IMR-90 (cell line): ENCODE measurements at places on chromosomes 4 and X. TPM values are rescaled to one million over a fixed set of nuclear protein-coding genes. Genes with fewer than 3 reads are reported as not detected.

DNA sequence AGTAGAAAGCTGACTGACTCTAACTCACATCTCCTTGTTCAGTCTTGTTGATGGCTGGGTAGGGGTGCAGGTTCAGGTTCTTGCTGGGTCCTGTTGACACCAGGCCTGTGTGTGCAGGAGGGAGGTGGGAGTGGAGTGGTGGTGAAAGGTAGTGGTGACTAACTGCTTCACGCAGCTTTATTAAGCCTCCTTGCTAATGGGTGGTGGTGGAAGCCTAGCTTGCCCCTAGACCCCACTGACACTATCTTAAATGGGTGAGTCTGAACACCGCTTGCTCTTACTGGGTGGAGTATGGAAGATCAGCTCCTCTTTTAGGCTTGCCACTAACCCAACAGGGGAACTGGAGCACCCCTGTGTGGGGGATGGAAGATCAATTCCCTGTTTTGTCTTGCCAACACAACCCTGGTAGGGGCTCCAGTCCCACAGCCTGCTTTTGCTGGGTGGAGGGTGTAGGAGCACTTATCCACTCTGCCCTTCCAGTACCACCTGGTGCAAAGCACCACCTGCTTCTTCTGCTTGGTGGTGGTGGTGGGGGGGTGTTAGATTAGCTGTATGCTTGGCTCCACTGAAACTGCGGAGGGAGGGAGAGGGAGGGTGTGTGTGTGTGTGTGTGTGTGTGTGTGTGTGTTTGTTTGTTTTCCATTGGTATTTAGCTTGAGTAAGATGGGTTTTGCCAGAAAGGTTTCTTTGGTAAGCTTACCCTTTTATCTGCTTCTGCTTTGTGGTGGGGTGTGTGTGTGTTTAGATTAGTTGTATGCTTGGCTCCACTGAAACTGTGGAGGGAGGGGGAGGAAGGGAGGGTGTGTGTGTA, 25.6 kb downstream of the KDM6A start:
- H3K4me1 ChIP-seq = peaks cover 3% of the 10 kb centered on the region
- H3K4me3 ChIP-seq = no peak overlapping the region
- peak; percentile 46 for DNase-seq
- no peak overlapping the region for H3K27ac ChIP-seq

DNA sequence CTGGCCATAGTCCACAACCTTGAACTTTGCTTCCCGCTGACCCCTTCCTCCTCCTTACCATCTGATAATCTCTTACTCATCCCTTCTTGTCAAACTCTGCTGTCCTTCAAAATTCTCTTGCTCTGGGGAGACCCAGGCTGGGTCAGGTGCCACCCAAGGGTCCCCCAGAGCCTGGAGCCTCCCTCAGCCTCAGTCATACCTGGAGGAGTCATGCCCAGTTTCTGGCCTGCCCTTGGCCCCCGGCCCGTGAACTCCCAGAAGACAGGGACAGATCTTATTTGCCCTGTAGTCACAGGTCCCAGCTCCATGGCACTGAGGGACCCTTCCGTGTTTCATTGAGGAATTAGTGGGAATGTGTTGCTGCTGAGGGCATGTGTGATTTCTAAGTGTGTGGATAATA, 4.7 kb upstream of the GPR78 start:
- DNase-seq = no peak
- H3K4me1 ChIP-seq = no peaks in the 10 kb centered on the region
- no peak overlapping the region for H3K27ac ChIP-seq
- no peaks in the 10 kb centered on the region for H3K36me3 ChIP-seq

GRCh38 chr4:75321484-75321883, 192.7 kb downstream of the RCHY1 start:
- H3K27ac ChIP-seq = no peak overlapping the region
- no peak overlapping the region for H3K4me3 ChIP-seq
- no peaks in the 10 kb centered on the region for H3K36me3 ChIP-seq
- 0 out of 2 replicates have a peak, but pooled peaks cover 2% of the 10 kb centered on the region for H3K4me1 ChIP-seq
- DNase-seq = no peak
- H3K27me3 ChIP-seq = peaks cover 4% of the 10 kb centered on the region

DNA sequence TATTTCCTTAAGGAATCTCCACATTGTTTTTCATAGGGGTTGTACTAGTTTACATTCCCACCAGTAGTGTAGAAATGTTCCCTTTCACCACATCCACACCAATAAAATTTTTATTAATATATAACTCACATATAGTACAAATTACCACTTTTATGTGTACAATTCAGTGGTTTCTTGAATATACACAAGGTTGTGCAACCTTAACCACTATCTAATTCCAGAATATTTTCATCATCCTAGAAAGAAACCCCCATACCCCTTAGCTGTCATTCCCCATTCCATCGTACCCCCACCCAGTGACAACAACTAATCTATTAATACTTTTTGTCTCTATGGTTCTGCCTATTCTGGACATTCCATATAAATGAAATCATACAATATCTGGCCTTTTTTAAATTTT, 108.3 kb upstream of the USP9X start:
- peak; percentile 41 for DNase-seq
- H3K27me3 ChIP-seq = no peaks in the 10 kb centered on the region
- H3K36me3 ChIP-seq = no peaks in the 10 kb centered on the region
- no peak overlapping the region for H3K27ac ChIP-seq

GRCh38 chr4:17846266-17846665, 35.5 kb downstream of the NCAPG start:
- H3K36me3 ChIP-seq = no peaks in the 10 kb centered on the region
- H3K27ac ChIP-seq = peak overlapping the region; percentile 12; the same call in 1 of the 2 replicates
- DNase-seq = peak; percentile 72
- no peaks in the 10 kb centered on the region for H3K27me3 ChIP-seq

DNA sequence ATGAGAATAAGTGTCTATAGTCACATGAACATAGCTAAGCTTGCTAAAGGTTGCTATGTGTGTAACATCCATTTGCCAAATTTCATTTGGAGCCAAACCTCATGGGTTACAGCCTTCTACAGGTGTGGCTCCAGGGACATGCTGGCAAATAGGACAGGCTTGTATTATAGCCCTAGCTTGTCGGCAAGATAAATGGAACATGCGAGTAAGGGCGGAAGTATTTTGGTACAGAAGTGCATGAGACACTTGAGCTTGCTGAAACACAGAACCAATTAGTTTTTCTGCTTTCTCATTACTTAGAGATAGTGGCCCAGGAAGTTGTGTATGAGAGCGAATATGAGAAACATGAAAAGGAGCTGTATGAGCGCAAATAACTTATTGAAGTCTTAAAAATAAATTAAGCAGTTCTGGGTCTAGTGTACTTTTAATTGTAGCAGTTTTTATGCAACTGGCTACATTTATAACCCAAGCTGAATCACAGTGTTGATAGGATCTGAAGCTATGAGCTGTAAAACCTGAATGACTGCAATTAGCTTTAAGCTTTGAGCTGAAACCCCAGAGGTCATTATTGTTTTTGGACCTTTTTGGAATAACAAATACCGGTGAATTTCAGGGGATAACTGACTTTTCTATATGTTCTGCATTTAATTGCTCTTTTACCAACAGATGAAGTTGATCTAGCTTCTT, 64.6 kb downstream of the KDM5C start:
- no peak overlapping the region for H3K4me3 ChIP-seq
- no peak for DNase-seq
- H3K27me3 ChIP-seq = peaks cover 15% of the 10 kb centered on the region
- no peak overlapping the region for H3K27ac ChIP-seq

DNA sequence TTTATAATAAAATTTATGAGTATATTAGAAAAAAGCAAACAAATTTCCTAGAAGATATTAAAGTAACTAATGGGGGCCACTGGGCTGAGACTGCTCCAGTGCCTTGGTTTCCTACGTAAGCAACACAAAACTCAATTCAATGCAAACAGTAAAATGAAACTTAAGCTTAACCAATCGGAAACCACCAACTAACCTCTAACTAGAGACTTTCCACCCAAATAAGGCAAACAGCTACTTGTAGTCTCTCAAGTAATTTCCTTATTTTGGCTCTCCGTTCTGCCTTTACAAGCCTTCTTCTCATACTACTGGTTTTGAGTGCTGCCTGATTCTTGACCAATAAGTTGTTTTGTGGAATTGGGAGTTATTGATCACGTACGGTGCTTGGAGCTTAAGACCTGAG, 167.3 kb upstream of the VEGFC start:
- H3K27ac ChIP-seq = no peak overlapping the region
- H3K4me1 ChIP-seq = no peaks in the 10 kb centered on the region
- no peak overlapping the region for H3K4me3 ChIP-seq
- no peaks in the 10 kb centered on the region for H3K27me3 ChIP-seq
- H3K36me3 ChIP-seq = no peaks in the 10 kb centered on the region

DNA sequence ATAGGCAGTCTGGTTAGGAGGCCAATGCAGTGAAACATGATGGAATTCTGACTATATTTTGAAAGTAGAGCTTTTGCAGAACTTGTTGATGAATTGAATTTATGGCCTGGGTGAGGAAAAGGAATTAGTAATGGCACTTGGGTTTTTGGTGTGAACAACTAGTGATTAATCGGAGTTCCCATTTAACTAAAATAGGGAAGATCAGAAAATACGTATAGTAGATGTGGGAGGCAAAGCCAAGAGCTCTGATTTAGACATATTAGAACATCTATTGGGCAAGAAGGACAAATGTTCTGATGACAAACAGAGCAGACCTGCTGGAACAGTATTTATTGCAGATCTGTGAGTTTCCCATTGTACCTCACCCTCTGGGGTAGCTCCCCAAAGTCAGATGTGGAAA, 12.3 kb upstream of the NDP start:
- no peaks in the 10 kb centered on the region; the same call in 1 of the 2 replicates for H3K27me3 ChIP-seq
- DNase-seq = no peak
- no peak overlapping the region for H3K4me3 ChIP-seq
- no peaks in the 10 kb centered on the region for H3K4me1 ChIP-seq
- H3K27ac ChIP-seq = no peak overlapping the region
- no peaks in the 10 kb centered on the region for H3K36me3 ChIP-seq

DNA sequence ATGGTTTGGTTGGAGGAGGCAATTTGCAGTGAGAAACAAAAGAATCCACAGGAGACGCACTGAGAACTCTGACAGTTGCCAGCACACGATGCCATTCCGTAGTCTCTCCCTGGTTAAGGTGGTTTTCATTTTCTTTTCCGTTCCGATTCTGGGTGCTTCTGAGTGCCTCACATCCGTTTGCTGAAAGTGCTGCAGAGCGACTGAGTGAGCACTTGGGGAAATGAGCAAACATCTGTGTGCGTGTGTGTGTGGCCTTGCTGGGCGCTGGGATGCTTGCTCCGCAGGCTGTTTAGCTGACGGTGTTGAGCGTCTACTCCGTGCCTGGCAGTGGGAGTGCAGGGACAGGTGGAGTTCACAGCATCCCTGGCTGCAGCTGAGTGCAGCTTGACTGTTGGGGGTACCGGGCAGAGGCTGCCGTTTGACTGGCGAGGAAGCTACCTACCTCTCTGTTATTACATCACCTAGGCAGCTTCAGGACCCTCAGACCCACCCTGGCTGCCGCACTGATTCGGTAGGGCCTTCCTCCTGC, 49.3 kb downstream of the SORCS2 start:
- no peak for DNase-seq
- H3K4me1 ChIP-seq = no peaks in the 10 kb centered on the region
- H3K27me3 ChIP-seq = peaks cover 22% of the 10 kb centered on the region; the same call in 1 of the 2 replicates
- H3K27ac ChIP-seq = no peak overlapping the region
- H3K4me3 ChIP-seq = no peak overlapping the region
- H3K36me3 ChIP-seq = no peaks in the 10 kb centered on the region

GK gene
- total RNA-seq = 9.3 and 12.2 TPM in 2 replicates

TMA16 gene
- 9.3 and 42.5 TPM in 2 replicates for total RNA-seq
